ENCODE measurements at places on chromosomes 16 and 17.
A peak's percentile ranks its signal among the peaks of the same experiment; 100 is the strongest.

DNA sequence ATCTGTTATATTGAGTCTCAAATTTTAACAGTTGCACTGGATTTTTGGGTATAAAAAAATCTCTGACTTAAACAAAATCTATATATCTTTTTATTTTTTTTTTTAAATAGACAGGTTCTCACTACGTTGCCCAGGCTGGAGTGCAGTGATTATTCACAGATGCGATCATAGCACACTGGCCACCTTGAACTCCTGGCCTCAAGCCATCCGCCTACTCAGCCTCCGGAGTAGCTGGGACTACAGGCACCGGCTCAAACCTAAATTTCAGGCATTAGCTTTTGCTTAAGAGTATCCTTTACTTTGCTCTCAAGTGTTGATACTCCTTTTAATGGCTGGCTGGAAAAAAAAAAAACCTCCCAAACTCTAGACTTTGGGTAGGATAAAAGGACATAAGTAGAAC, 61.6 kb downstream of the RPGRIP1L start:
- no peak for DNase-seq

DNA sequence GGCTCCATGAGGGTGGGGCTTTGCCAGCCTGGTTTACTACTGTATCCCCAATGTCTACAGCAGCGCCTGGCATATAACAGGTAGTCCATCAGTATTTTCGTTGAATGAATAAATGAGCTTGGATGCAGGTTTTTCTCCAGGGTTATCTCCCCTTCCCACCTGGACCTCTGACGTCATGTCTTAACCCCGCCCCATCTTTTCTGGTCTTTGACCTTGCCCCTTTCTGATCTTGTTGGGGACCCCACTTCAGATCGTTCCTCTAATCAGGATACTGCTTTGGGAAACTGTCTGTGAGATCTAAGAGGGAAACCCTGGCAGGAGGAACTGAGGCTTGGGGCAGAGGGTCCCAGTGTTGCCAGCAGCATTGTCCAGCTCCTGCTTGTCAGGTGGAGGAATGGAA, 68.8 kb upstream of the GCSH start:
- no peak for DNase-seq

- no peak for DNase-seq
These were observed 1.6 kb downstream of the SGCA start for GRCh38 chr17:50167371-50167770.

DNA sequence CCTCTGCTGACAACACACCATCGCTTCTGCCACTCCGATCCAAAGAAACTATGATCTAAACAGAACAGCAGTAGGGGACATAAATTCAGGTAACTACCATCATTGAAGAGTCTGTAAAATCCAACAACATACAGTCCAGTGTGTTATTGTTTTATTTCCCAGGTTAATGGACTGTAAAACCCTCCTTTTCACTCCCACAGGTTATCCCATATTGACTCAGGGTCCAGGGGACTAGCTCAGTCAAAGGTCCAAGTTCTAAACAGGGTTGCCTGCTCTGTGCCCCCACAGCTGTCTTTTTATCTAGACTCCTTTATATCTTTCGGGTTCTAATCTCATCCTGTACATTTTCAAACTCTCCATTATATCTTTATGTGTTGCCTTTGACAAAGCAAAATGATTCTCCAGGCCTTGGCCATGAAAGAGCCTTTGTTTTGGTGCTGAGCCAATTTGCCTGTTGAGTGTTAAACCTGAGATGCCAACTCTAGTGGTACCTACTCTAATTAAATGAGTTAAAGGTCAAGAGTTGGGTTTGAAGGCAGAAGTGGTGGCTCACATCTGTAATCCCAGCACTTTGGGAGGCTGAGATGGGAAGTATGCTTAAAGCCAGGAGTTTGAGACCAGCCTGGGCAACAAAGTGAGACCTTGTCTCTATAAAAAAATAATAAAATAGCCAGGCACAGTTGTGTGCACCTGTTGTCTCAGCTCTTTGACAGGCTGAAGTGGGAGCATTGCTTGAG, 80.5 kb downstream of the SNX11 start:
- no peak for DNase-seq

GRCh38 chr17:46783031-46783593, 35.4 kb downstream of the WNT3 start:
- DNase-seq, result no peak

DNA sequence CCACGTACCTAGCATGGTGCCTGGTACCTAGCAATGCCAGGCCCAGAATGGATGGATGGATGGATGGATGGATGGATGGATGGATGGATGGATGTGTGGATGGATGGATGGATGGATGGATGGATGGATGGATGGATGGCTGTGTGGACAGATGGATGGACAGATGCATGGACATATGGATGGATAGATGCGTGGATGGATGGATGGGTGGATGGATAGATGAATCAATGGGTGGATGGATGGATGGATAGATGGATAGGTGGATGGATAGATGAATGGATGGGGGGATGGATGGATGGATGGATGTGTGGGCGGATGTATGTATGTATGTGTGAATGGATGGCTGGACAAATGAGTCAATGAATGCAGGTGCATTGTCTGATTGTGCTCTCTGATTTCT, 12.6 kb downstream of the GPR139 start:
- no peak for DNase-seq

GRCh38 chr17:31216031-31216751, 80.8 kb downstream of the OMG start:
- DNase-seq, result peak; percentile 58

All from NCI-H1436 (cell line).